ENCODE measurements at places on chromosomes 6 and 20. TPM values are rescaled to one million over a fixed set of nuclear protein-coding genes. Genes with fewer than 3 reads are reported as not detected.

The OR2J3 gene
- 0.09 TPM for total RNA-seq

The KCNK16 gene
- total RNA-seq, result not detected

The HS3ST5 gene
- total RNA-seq, result not detected

The FAM83B gene
- 4.0 TPM for total RNA-seq

The LHFPL5 gene
- total RNA-seq, result not detected

The DPPA5 gene
- total RNA-seq, result not detected

The COL9A1 gene
- 9.4 TPM for total RNA-seq

The SIRPD gene
- 1.9 TPM for total RNA-seq

The CST5 gene
- not detected for total RNA-seq

The PTK6 gene
- 1.1 TPM for total RNA-seq

The USP49 gene
- total RNA-seq, result 1.7 TPM

The C6orf15 gene
- total RNA-seq, result 0.51 TPM

The DEFB132 gene
- 3.3 TPM for total RNA-seq

The ATP6V1G2 gene
- total RNA-seq, result 0.74 TPM

The HFE gene
- 16.6 TPM for total RNA-seq

The THBS2 gene
- 3.3 TPM for total RNA-seq

The PHACTR1 gene
- 1.3 TPM for total RNA-seq

The ECHDC1 gene
- total RNA-seq, result 58.7 TPM

The IL17F gene
- not detected for total RNA-seq

The CLVS2 gene
- 4.2 TPM for total RNA-seq

The DAAM2 gene
- total RNA-seq, result 41.3 TPM

The OOEP gene
- not detected for total RNA-seq

The MCHR2 gene
- total RNA-seq, result not detected

The EMILIN3 gene
- 7.4 TPM for total RNA-seq

The STX11 gene
- 1.4 TPM for total RNA-seq

The ANKRD66 gene
- total RNA-seq, result not detected

The CD40 gene
- 16.9 TPM for total RNA-seq

The B3GALT4 gene
- 15.8 TPM for total RNA-seq

The SLC17A3 gene
- not detected for total RNA-seq

The MAS1 gene
- 0.17 TPM for total RNA-seq

The C20orf202 gene
- not detected for total RNA-seq

The SPDEF gene
- total RNA-seq, result 165 TPM

The GSTA2 gene
- total RNA-seq, result 72.0 TPM

The NKX2-4 gene
- 3.9 TPM for total RNA-seq

The PRPH2 gene
- total RNA-seq, result 0.27 TPM

The SLC35D3 gene
- 0.23 TPM for total RNA-seq

The PFDN4 gene
- 43.2 TPM for total RNA-seq

The PPP1R3G gene
- 1.7 TPM for total RNA-seq

The ARMC12 gene
- total RNA-seq, result 1.7 TPM

The PSMB9 gene
- total RNA-seq, result 22.4 TPM

The TAAR1 gene
- total RNA-seq, result not detected

The IRF4 gene
- 0.77 TPM for total RNA-seq

The PGM3 gene
- total RNA-seq, result 74.8 TPM

The MMP24 gene
- total RNA-seq, result 0.96 TPM

Data from prostate gland (tissue), 2 donors.